ENCODE measurements at places on chromosomes 12 and 14.

DNA sequence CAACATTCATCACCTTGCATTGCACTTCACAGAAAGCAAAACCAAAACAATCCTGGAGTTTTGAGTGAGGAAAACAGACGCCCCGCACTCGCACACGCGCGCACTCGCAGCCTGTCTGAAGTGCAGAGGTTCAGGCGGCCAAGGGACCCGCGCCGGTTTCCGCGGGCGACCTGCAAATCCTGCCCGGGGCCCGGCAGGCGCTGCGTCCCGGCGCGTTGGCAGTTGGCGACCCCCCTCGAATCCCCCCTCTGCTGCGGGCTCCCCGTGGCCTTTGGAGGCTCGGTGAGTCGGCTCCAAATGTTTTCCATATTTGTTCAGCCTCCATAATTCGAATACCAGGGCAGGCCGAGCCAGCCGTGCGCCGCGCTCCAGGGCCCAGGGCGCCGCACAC is at the start of gene SSPN:
SSPN (plus strand) TSS at position 324 of the 391 bp plus-strand sequence. CDS start 100 bp downstream, outside the sequence.
- peak; percentile 2 for DNase-seq

DNA sequence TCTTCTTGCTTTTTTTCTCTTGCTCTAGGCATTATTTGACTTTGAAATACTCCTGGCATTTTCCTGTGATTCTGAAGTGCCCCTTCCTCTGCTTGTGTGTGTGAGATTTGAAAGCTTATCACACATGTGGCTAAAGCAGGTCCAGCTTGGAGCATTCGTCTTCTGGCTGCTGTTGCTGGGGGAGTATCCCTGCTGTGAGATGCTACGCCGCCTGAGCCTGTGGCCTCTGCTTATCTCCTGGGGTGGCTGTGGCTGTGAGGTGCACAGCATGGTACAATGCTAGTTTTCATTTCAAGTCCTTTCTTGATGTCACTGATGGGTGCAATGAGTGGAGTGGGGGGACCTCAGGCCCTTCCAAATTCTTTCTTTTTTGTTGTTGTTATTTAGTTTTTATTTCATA is 371.8 kb downstream of the ZFP36L1 start:
- DNase-seq = no peak

GRCh38 chr12:123681605-123682004 is 10.7 kb downstream of the TCTN2 start:
- DNase-seq = no peak

DNA sequence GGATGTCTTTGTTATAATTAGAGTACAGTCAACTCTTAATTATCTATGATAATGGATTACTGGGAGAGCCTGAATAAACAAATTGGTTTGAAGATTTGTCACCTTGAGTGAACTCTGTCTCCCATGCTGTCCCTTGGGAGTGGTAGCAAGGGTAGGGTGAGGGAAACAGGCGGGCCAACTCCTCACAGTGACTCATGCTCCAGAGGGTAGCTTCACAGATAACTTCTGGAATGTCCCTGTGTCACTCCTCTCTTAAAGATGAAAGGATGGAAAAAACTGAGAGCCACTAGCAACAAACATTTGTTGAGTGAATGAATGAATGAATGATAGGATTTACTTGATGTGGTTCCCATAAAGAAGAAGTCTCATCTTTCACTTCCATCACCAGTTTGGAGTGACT is 53.5 kb downstream of the RASSF9 start:
- no peak for DNase-seq

GRCh38 chr12:104022786-104023185 is 27.2 kb downstream of the GLT8D2 start:
- no peak for DNase-seq

DNA sequence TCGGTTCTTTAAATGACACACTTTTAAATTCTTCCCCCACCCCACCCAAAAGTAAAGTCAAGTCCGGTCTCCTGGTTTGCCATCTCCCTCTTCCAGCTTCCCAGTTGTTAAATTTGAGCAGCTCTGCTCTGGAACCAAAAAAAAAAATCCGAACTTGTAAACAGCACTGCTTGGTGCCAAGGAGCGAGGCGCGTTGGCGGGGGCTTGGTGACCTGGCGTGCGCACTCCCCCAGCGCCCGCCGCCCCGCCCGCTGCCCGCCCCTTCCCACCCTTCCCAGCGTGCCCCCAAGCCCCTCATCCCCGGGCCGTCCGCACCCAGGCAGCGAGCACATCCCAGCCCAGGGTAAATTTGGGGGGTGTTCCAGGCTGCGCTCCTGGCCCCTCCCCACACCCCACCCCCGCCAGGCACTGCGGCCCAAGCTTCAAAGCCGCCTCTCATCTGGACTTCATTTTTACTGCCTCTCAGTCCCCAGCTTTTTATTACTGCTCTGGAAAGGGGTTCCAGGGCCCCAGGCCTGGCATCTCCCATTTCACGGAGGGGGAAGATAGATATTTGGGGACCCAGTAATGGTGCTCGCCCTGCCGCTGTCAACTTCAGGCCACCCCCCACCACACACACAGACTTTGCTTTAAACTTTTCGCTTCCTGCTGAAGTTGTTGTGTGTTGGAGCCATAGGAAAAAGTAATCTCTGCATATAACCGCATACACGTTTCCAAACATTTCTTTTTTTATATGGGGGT is 11.7 kb upstream of the ITGB7 start:
- DNase-seq = no peak

- DNase-seq = no peak
Observed at GRCh38 chr12:9001233-9001632, 11.9 kb downstream of the KLRG1 start.

DNA sequence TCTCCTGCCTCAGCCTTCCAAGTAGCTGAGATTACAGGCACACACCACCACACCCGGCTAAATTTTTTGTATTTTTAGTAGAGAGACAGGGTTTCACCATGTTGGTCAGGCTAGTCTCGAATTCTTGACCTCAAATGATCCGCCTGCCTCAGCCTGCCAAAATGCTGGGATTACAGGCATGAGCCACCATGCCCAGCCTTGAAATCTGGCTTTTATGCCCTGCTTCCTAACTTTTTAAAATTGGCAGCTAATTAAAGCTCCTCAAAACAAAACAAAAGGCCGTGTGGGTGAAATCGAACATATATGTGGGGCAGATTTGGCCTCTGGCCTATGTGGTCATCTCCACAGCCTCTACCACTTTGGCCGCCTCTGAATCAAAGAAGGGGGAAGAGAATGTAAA is 37.9 kb downstream of the KCTD10 start:
- no peak for DNase-seq

GRCh38 chr14:58200480-58200841 is 512 bp downstream of the ACTR10 start:
- DNase-seq = no peak

DNA sequence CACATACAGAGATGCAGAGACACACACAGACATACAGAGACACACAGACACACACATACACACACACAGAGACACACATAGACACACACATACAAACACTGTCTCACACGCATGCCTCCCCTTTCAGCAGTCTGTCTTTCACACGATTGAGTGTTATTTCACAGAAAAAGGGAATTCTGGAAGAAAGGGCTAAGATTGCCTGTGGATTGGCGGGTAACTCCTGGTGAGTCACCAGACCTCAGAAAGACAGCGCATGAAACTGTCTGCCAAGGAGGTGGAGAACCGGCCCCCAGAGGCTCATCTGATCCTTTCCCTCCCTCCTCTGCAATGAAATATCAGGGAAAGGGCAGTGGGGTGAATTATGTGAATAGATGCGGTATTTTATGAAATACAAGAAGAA is 127.2 kb upstream of the GSC start:
- no peak for DNase-seq

DNA sequence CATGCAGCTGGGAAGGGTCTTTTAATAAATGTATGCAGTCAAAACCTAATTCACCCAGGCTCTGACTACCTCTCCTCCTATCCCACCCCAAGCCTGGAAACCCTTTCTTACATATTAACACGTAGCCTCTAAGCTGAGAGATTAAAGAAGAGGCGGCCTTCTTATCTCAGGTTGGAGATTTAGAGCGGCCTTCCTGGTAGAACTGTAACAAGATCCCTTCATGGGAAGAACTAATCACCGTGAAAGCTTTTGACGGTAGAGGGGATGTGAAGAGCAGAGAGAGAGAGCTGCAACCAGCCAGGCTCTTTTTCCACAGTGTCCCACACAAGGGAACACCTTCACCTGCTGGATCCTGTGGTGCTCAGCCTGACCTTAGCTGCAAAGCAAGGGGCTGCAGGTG is 367.4 kb downstream of the MED13L start:
- DNase-seq = no peak

DNA sequence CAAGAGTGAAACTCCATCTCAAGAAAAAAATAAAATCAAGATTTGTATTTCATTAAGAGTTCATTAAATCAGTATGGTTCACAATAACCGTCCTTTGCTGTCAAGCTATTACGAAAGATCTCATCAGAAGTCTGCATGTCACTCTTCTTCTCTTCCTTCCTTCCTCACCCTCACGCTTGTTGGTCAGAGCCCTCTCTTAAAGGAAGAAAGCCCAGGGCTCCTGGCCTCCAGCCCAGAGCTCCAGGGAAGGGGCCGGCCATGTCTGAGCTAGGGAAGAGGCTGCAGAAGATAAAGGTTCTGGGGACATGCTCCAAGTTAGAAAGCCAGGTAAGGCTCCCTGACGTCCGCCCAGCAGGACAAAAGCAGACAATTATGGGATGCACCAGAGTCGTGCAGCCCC is 43.1 kb upstream of the DLK1 start:
- no peak for DNase-seq

DNA sequence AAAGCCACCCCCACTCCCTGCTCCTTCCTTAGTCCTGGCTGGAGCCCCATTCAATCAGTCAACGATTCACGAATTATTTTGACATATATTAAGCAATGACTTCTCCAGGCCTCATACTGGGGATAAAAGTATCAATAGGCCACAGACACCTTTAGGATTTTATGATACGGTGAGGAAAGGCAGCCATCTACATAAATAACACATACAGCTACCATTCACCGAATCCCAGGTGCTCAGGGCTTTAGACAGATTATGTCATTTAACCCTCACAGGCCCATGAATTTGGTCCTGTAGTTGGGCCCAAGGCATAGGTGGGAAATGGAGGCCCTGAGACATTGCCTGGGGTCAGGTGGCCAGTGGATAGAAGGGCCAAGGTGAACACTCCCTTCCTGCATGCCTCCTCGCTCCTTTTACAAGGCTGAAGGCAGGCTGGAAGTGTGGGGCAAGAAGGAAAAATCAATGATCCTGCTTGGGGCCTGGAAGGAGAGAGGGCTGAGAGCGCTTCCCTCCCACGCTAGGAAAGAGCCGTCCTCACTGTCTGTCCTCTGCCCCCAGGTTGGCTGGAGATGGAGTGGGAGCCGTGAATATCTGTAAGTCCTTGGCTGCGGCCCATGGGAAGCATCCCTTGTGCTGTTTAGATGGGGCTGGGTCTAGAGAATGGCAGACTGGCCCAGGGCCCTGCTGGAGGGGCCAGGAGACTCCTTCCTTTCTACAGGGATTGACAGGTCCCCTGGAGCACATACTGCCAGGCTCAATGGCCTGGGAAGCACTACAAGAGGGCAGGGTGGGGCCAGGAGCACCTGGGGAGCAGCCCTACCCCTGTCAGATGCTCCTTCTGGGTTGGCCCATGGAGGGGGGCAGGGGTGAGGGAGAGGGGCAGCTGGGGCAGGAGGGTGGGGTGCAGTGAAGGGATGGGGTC is 14.8 kb downstream of the KRT7 start:
- no peak for DNase-seq

GRCh38 chr12:48991247-48992050 is 7.7 kb downstream of the DDN start:
- DNase-seq = no peak

DNA sequence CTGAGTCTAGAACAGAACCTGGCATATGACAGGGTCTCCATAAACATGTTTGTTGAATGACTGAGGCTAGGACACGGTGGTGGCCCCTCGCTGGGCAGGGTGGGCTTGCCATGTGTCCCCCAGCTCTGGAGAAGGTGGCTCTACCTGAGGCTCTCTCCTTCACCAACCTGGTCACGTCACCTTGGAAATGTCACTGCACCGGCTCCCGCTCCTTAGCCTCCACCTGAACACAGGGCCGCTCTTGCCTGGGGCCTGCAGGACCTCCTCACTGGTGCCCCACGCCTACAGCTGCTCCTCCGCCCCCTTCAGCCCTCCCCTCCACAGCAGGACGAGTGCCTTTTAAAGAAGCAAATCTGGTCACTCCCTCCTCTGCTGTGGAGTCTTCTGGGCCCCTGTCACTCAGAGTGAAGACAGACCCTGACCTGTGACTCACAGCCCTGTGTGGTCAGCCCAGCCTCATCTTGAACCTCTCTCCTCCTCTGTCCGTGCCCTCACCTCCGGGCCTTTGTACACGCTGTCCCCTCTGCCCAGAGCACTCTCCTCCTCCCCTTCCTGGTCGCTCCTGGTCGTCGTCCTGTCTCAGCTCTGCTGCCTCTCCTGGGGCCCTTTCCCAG is 81.0 kb downstream of the ADGRD1 start:
- DNase-seq = no peak

DNA sequence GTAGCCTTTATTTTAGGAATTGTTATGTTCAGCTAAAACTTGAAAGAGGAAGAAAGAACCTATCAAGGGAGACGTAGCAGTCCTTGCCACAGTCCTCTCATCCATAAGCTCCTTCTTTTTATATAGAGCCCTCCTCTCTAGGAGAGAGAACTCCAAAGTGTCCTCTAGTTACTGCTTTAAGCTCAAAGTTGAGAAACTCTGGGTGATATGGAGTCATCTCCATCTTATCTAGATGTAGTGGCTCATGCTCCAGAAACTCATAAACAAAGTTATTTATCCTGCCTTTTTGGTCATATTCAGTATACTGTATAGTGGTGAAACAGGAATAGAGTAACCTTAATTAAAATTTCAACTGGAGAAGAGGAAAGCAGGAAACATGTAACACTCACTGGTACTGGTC is 90.4 kb upstream of the ATF7IP start:
- DNase-seq = no peak

GRCh38 chr12:29428633-29429032 is 47.7 kb upstream of the ERGIC2 start:
- DNase-seq = no peak

DNA sequence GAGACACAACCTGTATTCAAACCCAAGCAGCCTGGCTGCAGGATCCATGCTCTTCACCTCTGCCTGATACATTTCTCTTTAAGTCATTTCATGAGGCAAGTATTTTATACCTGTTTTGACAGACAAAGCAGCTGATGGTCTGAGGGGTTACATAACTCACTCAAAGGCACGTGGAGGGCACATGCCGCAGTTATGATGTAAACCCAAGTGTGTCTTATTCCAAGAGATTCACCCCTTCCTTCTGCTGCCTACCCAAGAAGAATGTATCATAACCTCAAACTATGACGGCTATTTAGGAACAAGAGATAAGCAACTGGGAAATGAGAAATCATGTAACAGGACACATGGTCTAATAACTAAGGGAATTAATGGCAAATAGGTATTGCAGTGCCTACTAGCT is 329.8 kb upstream of the TMPO start:
- DNase-seq = no peak
